ENCODE measurements at places on chromosomes 16 and 17.

- DNase-seq = no peak
Observed at GRCh38 chr17:27747462-27748359, 52.6 kb downstream of the NOS2 start.

DNA sequence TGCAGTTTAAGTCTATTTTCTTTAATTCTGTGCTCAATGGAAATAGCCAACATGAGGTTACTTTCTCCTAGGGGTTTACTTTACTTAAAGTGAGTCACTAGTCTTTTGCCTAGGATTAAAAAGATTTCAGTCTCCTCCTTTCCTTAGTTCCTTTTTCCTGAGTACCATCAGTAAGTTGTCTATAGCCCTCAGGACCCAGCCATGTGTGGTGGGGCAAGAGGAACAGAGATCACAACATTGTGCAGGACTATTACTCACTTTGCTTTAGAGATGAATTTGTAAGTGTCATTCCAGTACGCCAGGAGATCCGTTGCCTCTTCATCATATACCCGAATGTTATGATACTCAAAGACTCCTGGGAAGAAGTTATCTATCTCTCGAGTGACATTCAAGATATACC lies 27.7 kb upstream of the CORO6 start:
- DNase-seq = no peak

GRCh38 chr16:2206780-2207433 lies 1.7 kb downstream of the MLST8 start:
- DNase-seq = no peak

DNA sequence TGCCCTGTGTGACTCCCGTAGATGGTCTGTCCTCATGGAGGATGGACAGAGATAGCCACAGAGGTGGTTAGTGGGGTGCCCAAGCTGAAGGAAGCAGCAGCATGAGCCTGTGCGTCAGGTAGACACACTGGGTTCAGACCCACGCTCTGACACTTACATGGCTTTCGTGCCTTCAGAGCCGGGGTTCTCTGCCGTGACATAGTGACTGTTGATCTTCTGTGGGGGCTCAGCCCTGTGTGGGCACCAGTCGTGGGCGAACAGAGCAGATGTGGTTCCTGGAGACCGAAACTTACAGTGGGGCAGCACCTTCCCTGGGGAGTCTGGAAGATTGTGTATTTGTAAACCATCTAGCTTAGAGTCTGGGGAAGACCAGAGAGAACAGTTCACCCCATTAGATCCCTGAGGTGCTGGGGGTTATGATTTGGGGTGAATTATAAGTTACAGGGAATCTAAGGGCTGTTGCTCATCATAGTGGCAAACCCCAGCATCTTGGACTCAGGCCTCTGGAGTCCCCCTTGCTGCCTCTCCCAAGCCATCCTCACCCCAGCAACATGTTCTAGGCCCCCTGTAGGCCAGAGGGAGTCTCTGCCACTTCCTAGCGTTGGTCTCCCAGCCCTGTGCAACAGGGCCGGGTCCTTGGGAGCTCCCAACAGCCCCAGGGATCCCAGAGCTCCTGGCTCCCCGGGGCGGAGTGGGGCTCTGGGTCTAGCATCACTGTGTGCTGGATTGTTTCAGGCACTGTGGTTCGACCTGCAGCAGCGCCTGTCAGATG lies 28.6 kb downstream of the NECAB2 start:
- DNase-seq = no peak

DNA sequence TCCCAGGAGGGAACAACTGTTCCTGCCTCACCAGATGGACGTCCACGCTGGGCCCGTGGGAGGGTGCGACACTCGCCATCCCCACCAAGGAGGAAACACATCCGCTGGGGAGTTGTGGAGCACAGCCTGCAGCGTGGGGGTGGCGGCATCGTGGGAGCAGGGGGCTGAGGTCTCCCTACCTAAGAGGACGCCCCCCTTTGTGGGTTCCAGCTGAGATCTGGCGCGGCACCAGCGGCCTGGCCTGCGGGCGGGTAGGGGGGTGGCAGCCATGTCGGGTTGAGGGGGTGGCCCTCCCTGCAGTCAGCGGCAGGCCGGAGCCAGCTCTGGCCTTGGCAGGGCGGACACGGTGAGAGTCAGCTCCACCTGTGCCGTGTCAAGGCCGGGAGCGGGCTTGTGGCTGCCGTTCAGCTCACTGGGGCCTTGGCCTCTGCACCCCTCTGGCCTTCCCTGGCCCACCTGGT lies 116.7 kb upstream of the CIBAR2 start:
- no peak for DNase-seq

GRCh38 chr16:54411544-54411943 lies 125.0 kb upstream of the IRX3 start:
- no peak for DNase-seq

DNA sequence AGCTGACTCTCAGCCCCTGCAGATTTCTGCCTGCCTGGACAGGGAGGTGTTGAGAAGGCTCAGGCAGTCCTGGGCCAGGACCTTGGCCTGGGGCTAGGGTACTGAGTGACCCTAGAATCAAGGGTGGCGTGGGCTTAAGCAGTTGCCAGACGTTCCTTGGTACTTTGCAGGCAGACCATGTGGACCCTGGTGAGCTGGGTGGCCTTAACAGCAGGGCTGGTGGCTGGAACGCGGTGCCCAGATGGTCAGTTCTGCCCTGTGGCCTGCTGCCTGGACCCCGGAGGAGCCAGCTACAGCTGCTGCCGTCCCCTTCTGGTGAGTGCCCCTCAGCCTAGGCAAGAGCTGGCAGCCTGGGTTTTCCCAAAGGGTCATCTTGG lies 3.9 kb downstream of the GRN start:
- no peak for DNase-seq

DNA sequence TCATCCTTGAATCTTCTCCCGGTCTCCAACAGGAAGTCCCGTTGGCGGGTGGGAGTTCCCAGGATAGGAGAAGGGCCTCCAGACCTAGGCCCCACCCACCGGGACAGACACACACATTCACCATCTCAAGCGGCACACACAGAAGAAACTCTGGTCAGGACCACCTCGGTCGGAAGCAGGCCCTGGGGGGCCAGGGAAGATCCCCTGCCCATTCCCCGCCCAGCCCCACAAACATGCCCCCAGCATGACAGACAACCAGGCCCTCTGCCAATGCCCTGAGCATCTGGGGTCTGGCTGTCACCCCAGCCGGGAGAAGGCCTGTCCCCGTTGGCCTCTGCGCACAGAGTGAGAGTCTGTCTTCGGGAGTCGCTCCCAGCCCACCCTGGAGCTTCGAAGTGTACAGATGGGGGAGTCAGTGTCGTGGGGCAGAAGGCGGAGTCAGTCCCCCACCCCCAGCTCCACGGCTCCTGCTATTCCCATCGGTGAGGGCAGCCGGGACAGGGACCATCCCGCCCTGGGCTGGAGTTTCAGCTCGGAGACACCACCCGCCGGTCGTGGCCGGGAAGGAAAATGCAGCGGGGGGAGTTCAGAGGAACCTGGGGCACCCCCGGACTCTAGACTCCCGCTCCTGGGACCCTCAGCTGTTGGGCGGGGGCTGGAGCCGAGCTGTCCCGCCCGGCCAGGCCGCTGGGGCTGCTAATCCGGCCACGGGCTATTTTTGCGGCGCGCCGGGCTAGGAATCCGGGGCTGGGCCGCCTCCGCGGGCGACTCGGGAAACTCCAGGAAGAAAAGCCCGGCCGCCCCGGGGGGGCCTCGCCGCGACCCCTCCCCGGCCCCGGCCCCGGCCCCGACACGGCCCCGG lies 660 bp downstream of the RHBDF1 start:
- DNase-seq = no peak

GRCh38 chr17:4636474-4637100 lies 4.9 kb downstream of the ALOX15 start:
- DNase-seq = no peak

DNA sequence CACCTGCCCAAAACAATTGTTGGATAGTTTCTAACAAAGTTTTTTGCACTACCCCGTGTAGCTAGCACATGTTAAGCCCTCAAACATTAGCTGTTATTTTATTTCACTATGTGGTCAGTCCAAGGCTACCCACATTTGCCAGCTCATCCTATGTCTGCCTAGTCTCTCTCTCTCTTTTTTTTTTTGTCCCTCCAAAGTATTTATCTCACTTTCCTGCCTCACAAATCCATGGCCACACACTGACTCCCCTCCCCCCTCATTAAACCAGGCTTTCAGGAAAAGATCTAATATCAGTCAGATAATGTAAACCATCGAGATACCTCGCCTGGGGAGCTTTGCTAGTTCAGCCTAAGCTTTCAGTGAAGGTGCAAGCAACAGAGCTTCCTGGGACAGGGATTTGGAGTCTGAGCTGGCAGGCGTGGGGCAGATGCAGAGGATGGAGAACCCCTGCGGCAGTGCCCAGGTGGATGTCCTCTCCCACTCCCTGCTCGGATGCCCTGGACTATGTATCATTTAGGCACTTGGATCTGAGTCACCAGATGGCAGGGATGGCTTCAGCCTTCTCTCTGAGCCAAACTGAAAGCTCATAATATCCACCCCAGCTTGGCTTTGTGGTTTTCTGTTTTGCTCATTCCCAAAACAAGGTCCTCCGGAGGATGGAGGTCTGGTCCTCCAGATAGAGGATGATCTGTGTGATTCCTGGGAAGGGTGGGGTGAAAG lies 73.7 kb upstream of the FOXF1 start:
- DNase-seq = no peak

DNA sequence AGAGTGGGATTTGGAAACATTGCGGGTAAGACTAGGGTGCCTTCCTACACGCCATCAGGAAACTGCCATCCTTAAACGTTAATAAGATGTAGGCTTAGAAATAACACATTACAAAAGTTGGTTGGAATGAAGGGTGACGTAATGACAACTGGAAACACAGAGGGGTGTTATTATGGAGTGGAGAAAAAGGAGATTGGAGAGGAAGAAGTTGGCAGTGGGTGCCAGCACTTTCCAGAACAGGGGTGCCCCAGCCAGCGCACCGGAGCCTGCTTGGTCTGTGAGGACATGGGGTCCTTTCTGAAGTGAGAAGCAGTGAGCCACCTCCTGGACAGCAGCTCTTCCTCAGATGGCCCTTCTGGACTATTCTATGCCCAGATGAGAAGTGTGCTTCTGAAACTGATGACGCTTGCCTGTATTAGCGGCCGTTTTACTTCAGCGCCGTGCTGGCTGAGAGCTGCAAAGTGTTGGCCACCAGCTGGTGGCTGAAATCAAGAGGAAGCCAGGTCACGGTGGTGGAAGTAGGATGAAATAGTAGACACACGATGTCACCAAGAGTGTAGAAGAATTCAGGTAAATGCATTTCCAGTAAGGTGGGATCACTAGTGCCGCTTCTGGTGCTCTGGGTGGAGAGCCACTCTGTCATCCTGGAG lies 244.8 kb downstream of the NTN1 start:
- no peak for DNase-seq

GRCh38 chr16:78704416-78704815 lies 605.0 kb downstream of the WWOX start:
- no peak for DNase-seq

- no peak for DNase-seq
Observed at GRCh38 chr17:34442387-34443111, 79.5 kb upstream of the CCL1 start.

GRCh38 chr17:5580969-5581368 lies 3.3 kb downstream of the NLRP1 start:
- no peak for DNase-seq
